ENCODE measurements at places on chromosomes 6 and 20.

DNA sequence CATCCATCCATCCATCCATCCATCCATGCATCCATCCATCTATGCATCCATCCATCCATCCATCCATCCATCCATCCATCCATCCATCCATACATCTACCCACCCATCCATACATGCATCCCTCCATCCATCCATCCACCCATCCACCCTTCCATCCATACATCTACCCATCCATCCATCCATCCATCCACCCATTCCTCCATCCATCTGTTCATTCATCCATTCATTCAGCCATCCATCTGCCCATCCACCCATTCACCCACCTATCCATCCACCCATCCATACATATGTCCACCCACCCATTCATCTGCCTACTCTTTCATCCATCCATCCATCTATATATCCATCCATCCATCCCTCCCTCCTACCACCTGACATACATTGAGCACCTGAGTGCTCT, 70.7 kb upstream of the NNAT start:
- no peak for DNase-seq

DNA sequence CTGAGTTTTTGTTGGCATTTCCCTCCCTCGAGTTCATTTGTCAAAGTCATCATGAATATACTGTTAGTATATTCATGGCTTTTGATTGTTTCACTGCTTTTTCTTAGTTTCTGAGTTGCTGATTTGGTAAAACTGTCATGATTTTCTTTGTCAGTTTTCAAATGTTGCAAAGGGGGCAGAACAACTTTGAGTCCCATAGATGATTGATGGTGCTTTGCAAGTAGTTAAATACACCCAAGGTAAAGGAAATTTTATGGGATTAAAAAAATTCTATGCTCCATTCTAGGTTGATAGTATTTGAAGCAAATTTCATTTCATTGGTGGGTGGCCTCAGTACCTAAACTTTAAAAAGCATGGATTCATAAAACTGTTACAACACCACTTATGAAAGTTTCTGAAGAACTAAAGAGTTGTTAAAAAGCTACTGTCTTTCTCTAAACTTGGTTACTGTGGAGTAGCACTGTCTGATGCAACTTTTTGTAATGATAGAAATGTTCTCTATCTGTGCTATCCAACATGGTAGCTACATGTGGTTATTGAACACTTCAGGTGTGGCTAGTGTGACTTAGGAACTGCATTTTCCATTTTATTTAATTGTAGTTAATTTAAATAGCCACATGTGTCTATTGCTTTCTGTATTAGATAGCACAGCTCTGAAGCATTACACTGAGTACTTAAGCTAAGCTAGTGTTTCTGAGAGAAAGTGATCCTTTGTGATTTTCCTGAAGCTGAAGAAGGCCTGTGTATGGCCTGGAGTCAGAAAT, 153.6 kb downstream of the ZFAND3 start:
- DNase-seq = no peak

GRCh38 chr6:161303628-161304340, 29.9 kb upstream of the AGPAT4 start:
- no peak for DNase-seq

DNA sequence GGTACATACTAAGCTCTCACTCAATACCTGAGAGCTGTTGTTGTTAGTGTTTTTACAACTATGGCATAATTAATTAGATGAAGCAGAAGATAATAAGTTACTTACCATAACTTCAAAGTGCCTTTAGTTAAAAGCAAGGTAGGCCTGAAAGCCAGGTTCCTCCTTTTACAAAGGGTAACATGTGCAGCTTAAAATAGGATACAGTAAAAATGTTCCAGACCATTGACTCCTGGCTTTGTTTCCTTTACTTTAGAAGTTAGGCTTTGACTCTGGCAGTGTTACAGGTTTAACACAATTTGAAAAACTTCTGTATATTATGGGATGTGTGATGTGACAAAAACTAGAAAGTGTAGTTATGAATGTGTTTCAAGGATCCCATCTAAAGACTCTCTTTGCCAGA, 522.5 kb downstream of the EPM2A start:
- peak; percentile 12 for DNase-seq

GRCh38 chr6:143176090-143177021, 115.7 kb downstream of the AIG1 start:
- peak; percentile 6 for DNase-seq

DNA sequence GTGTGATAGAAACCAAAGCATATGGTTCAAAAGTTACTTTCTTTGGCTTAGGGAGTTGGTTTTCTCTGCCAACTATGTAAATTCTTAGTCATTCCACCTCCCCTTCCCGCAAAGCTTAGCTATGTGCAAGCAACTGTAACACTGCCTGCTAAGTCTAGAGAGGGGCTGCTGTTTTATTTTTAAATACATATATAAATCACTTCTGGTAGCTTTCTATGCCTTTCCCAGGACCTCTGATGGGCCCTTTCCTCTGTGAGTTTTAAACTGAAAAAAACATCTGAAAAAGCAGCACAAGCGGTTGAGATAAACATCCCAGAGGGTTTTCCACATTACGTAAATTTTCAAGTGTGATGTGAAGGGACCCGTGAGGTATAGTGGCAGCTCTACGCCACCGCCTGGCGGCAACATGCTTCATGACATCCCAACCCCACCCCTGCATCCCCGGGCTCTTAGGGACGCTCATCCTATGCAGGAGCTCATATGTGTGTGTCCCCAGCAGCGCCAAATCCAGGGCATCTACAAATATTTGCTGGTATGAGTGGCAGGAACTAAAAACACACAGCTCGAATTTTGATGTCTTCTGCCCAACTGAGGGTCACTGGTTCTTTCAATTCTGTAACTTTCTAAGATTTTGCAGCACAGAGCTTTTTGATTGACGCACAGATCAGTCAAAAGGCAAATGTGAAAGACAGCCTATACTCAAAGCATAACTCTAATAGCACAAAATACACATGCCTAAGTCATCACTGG, 12.7 kb downstream of the SAYSD1 start:
- DNase-seq = peak; percentile 74

DNA sequence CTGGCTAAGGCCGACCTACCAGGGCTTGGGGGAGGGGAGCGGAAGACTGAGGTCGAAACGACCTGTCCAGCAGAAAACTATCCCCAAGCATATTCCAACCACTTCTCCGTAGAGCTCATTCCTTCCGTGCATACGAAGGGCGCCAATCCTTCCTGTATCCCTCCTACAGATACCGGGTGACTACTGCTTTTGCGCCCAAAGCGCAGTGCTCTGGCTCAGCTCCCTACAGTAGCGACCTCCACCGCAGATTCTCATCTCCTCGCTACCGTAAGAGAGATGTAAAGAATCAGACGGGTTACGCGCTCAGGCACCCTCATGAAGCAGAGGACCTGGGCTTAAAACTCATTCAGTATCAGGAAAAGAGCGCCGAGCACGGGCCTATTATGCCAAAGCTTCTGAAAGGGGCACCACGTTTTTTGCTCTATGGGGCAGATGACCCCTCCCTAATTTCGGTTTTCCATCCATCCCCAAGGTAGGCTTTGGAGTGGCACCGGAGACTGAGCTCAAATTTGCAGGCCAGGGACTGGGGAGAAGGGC, 563 bp upstream of the NNAT start:
- no peak for DNase-seq

- DNase-seq = no peak
These were observed 125.1 kb upstream of the COL21A1 start for GRCh38 chr6:56372406-56372995.

DNA sequence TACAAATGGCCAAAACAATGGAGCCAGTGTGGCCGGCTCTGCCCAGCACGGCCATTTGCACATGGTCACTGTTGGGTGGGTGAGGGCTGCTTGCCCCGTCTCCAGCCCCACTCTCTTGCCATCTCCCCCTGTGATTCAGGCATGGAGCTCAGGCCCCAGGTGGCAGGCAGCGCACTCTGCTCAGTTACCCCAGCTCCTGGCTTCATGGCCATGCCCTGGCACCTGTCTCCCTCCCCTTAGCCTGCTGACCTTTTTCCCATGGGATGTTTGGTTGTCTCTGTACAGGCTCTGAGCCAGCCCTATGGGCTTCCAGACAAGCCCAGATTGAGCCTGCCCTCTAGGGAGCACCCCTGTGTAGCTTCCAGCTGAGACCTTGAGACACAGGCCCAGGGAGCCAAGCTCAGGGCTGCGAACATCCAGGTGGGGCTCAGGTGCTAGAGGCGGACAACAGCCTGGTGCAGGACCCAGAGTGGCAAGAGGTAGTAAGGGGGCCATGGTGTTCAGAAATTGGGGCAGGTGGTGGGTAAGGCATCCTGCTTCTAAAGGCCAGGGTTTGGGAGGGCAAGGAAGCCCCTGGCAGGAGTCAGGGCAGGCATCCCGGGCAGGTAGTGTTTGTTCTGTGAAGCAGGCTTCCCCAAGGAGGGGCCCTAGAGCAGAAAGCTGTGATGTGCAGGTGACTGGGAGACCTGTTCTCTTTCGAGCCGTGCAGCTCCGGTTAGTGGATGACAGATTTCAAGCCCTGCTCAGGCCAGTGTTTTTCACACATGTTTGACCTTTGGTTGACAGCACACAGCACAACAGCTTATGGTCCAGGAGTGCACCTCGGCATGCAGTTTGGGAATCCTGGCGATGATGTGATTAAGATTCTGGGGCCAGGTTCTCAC, 17.7 kb downstream of the SYNJ2 start:
- DNase-seq = no peak

GRCh38 chr20:37734228-37734985, 40.6 kb downstream of the CTNNBL1 start:
- DNase-seq = no peak

- peak; percentile 24 for DNase-seq
These were observed 82.2 kb downstream of the CDYL start for GRCh38 chr6:4858194-4859015.

GRCh38 chr6:13302751-13303667, 25.3 kb downstream of the TBC1D7 start:
- DNase-seq = peak; percentile 94

DNA sequence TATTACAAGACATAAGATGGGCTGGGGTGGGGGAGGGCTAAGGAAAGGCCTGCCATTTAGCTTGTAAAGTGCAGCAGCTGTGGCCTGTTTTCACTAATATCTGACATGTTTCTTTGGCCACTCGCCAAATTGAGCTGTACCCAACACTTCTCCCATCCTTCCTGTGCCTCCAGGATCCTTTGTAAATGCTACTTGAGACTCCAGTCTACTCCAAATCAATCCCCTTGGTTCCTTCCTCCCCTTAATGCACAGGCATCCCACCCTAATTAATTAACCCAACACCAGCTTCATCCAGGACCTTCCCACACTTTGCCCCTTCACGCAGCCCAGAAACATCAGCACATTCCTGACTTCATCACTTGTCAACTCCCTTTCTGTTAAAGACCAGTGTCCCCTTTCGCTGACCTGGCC, 55.0 kb upstream of the TCF21 start:
- DNase-seq = no peak

DNA sequence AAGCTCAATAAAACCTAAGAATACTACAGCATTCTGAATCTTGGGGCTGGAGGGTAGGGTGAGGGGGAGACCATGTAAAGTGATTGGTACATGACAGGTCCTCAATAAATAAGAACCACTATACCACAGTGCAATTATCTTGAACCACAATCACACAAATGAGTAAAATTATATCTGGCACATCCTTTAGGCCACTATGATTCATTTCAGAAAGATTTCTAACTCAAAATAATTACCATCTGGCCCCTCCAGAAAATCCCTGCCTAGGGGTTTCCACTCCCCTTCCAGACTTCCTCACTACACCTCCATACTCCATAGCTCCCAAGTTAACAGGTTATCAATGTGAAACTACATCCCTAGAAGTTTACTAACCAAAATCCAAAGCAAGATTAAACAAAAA, 19.7 kb downstream of the AKIRIN2 start:
- DNase-seq = no peak

GRCh38 chr20:57409672-57410397, 18.6 kb downstream of the RBM38 start:
- no peak for DNase-seq

GRCh38 chr20:15076785-15077184, 739.4 kb upstream of the FLRT3 start:
- DNase-seq = no peak

GRCh38 chr20:31603822-31604566, 1.1 kb upstream of the ID1 start:
- peak; percentile 93 for DNase-seq

DNA sequence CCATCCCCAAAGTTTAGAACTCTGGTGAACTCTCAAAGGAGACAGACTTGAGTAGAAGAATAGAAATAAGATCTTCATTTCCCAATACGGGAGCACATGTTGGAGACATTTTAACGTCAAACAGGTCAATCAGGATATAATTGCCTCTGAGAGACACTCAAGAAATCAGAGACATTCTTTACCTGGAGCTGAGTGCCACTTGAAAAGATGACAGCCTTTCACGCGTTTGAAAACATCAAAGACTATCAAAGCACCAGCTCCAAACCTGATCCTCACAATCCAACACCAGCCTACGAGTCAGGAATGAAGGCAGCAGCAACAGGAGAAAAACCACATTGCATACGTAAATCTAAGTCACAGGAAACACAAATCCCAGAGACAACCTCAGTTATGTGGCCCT, 571.5 kb upstream of the CDH4 start:
- DNase-seq = no peak

GRCh38 chr6:162337412-162337811, 390.2 kb downstream of the PRKN start:
- no peak for DNase-seq

- DNase-seq = no peak
These were observed 45.1 kb downstream of the CPNE5 start for GRCh38 chr6:36793913-36794712.

DNA sequence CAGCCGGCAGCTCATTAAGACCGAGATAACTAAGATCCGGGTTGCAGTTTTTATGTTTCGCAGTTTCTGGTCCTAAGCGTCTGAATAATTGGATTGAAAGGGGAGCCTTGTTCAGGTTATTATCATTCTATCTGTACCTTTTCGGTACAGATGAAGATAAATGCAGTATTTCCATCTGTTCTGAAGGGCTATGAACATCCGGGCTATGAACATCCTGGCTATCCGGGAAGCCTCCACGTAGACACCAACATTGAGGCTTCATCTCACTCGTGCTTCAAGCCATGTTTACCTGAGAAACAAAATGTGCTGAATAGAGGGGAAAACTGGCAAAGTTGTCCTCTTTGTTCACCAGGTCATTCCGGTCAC, 399 bp upstream of the REPS1 start:
- DNase-seq = no peak

DNA sequence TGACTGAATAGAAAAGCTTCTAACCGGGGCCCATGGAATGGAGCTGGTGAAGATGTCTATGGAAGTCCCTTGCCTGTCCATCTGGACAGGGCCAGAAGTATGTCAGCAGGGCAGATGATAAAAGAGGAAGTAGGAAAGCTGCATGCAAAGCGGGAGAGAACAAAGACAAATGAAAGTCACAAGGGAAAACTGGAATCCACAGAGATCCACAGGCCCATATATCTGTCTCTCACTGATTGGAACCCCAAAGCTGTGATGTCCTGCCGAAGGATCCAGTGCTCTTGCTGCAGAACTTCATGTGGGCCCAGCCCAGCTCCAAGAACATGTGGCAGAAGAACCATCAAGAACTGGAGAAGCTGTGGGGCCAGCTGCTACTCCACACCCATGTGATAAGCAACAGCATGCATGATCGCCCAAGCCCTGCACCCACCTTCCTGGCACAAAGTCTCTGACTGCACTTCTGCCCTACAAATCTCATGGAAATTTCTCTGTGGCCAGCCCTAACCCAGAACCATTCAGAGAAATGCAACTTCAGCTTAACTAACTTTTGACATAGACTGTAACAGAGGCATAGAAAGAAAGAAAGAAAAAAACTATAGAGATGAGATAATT, 716.0 kb downstream of the KIF16B start:
- no peak for DNase-seq

GRCh38 chr20:42483730-42484303, 705.9 kb downstream of the PTPRT start:
- peak; percentile 15 for DNase-seq
